ENCODE measurements at places on chromosomes 1 and 21. TPM values are rescaled to one million over a fixed set of nuclear protein-coding genes. Genes with fewer than 3 reads are reported as not detected.

Gene F5
- total RNA-seq, result not detected

Gene TEDDM1
- not detected for total RNA-seq

Gene KIF14
- 3.8 TPM for total RNA-seq

Gene PDE4B
- total RNA-seq, result 104 TPM

Gene C1QTNF12
- total RNA-seq, result not detected

Gene ZMYND12
- total RNA-seq, result 0.63 TPM

Gene PHACTR4
- total RNA-seq, result 26.0 TPM

Gene MXRA8
- 9.1 TPM for total RNA-seq

Gene TIPRL
- total RNA-seq, result 68.5 TPM

Gene PTCH2
- 2.5 TPM for total RNA-seq

Gene USF1
- 121 TPM for total RNA-seq

Gene SPAG17
- total RNA-seq, result 3.1 TPM

Gene TNNT2
- not detected for total RNA-seq

Gene FCRL1
- not detected for total RNA-seq

Gene HES4
- total RNA-seq, result 24.7 TPM

Gene RSPH1
- total RNA-seq, result 0.94 TPM

Gene OR14K1
- 0.94 TPM for total RNA-seq

Gene GSTM1
- total RNA-seq, result 10.3 TPM

Gene UTP11
- total RNA-seq, result 33.5 TPM

Gene TP53BP2
- total RNA-seq, result 67.3 TPM

Gene NMNAT2
- 73.2 TPM for total RNA-seq

Gene BRINP2
- total RNA-seq, result 24.7 TPM

Gene BLACAT1
- 4.7 TPM for total RNA-seq

Gene RCSD1
- 4.4 TPM for total RNA-seq

Gene GSTM5
- 4.7 TPM for total RNA-seq

Gene MCOLN2
- total RNA-seq, result not detected

Gene NHLH1
- total RNA-seq, result 2.2 TPM

Gene RNU1-2
- under 0.01 TPM for total RNA-seq

Gene C2CD4D
- total RNA-seq, result not detected

Gene TSPEAR
- not detected for total RNA-seq

Gene S100A2
- total RNA-seq, result not detected

Gene HCRTR1
- 3.8 TPM for total RNA-seq

Gene TMOD4
- total RNA-seq, result not detected

Gene SMPDL3B
- not detected for total RNA-seq

Gene CALML6
- not detected for total RNA-seq

Gene ASCL5
- not detected for total RNA-seq

Gene BEND5
- total RNA-seq, result 16.0 TPM

Gene NASP
- 165 TPM for total RNA-seq

Gene SPATA46
- total RNA-seq, result not detected

Gene XCL2
- not detected for total RNA-seq

Gene LRRC71
- total RNA-seq, result not detected

Gene HSPA13
- 113 TPM for total RNA-seq

Gene OR2AK2
- 6.6 TPM for total RNA-seq

Gene SPRR4
- total RNA-seq, result not detected

Gene CA6
- not detected for total RNA-seq

Gene RRP15
- total RNA-seq, result 16.6 TPM

Gene WNT4
- 4.4 TPM for total RNA-seq

Gene CDK18
- 1.3 TPM for total RNA-seq

Gene RALGPS2
- 82.3 TPM for total RNA-seq

Gene PPIAL4G
- 2.2 TPM for total RNA-seq

Gene CLDN8
- total RNA-seq, result not detected

Gene SLC35F3
- 1.9 TPM for total RNA-seq

Gene ZNF697
- 34.7 TPM for total RNA-seq

Gene MX2
- total RNA-seq, result 0.31 TPM

Gene TTLL10
- total RNA-seq, result not detected

Gene PDZK1
- total RNA-seq, result 0.31 TPM

Gene TRNP1
- total RNA-seq, result 11.9 TPM

Gene RGS16
- total RNA-seq, result 0.94 TPM

Gene IFNLR1
- total RNA-seq, result under 0.01 TPM
